ENCODE measurements at places on chromosomes 1 and 21. TPM values are rescaled to one million over a fixed set of nuclear protein-coding genes. Genes with fewer than 3 reads are reported as not detected.

ZBTB17 gene
- 12.0 TPM for total RNA-seq

TENT5C gene
- 0.07 TPM for total RNA-seq

KRTAP21-1 gene
- total RNA-seq = not detected

MIXL1 gene
- not detected for total RNA-seq

UBE2U gene
- total RNA-seq = not detected

CSF3R gene
- not detected for total RNA-seq

KCND3 gene
- not detected for total RNA-seq

FCRL5 gene
- not detected for total RNA-seq

OR6N1 gene
- not detected for total RNA-seq

OR2T29 gene
- not detected for total RNA-seq

LEMD1 gene
- total RNA-seq = not detected

TSHB gene
- not detected for total RNA-seq

BACE2 gene
- total RNA-seq = 21.7 TPM

GADD45A gene
- 57.7 TPM for total RNA-seq

OR10Z1 gene
- total RNA-seq = not detected

FAM110D gene
- total RNA-seq = not detected

CFAP141 gene
- total RNA-seq = not detected

AMY1A gene
- total RNA-seq = not detected

SPRR1A gene
- total RNA-seq = not detected

SZRD1 gene
- 94.1 TPM for total RNA-seq

LCE3E gene
- not detected for total RNA-seq

SH3BGR gene
- total RNA-seq = 0.65 TPM

OR4F16 gene
- not detected for total RNA-seq

C1QTNF12 gene
- total RNA-seq = 0.59 TPM

DPT gene
- not detected for total RNA-seq

PPFIA4 gene
- total RNA-seq = 0.38 TPM

SRSF11 gene
- 91.3 TPM for total RNA-seq

LRRC53 gene
- total RNA-seq = not detected

MXRA8 gene
- total RNA-seq = 0.32 TPM

SERPINC1 gene
- 0.16 TPM for total RNA-seq

AMY2A gene
- total RNA-seq = not detected

GNAT2 gene
- not detected for total RNA-seq

RNU1-1 gene
- total RNA-seq = not detected

COL11A1 gene
- 3.8 TPM for total RNA-seq

ATP6V1G3 gene
- not detected for total RNA-seq

URB2 gene
- 13.8 TPM for total RNA-seq

AMPD1 gene
- total RNA-seq = not detected

HOOK1 gene
- total RNA-seq = 0.17 TPM
